ENCODE measurements at places on chromosomes 5 and 9. TPM values are rescaled to one million over a fixed set of nuclear protein-coding genes. Genes with fewer than 3 reads are reported as not detected.

GRCh38 chr5:39495227-39495626, 70.4 kb upstream of the DAB2 start:
- no peak for DNase-seq

DNA sequence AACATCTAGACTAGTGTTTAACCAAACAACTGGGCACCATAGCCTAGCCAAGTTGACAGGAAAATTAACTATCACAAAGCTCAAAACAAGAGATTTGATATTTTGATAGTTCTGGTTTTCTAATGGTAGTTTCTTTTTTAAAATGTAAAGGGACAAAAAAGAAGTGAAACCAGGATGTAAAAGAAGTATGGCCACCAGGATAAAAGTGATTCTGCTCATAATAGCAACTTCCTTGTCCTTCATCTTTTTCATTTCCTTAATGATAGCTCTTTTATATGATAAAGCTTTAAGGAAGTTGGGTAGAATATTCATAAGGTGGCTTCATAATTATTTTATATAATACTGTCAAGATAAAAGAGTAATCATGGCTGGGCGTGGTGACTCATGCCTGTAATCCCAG, 139.1 kb downstream of the BASP1 start:
- DNase-seq: no peak

- no peak for DNase-seq
Observed at GRCh38 chr5:65075623-65076250, 307.0 kb downstream of the CWC27 start.

GRCh38 chr9:128895556-128895955, 13.6 kb downstream of the LRRC8A start:
- no peak for DNase-seq

The DTWD2 gene
- 13.5 TPM for polyA plus RNA-seq

The ANKRD31 gene
- 0.43 TPM for polyA plus RNA-seq

Measured in renal pelvis (tissue), 12 donors.